ENCODE measurements at places on chromosomes 4 and X.

DNA sequence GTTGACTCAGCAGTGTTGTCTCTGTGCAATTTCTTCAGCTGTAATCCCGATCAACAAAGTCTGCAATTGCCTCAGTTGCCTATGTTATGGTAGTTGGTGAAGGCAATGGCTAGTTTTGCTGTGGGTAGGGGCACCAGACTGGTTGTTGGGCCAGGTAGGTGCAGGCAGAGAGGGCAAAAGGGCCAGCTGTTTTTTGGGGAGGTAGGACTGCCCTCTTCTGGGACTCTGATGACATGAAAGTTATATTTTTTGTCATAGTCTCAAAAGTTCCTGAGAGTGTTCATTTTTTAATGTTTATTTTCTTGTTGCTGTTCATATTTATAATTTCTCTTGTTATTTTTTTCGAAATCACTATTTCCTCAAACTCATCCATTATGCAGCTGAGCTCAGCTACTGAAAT, 25.1 kb downstream of the DCAF12L2 start:
- no peak for DNase-seq

DNA sequence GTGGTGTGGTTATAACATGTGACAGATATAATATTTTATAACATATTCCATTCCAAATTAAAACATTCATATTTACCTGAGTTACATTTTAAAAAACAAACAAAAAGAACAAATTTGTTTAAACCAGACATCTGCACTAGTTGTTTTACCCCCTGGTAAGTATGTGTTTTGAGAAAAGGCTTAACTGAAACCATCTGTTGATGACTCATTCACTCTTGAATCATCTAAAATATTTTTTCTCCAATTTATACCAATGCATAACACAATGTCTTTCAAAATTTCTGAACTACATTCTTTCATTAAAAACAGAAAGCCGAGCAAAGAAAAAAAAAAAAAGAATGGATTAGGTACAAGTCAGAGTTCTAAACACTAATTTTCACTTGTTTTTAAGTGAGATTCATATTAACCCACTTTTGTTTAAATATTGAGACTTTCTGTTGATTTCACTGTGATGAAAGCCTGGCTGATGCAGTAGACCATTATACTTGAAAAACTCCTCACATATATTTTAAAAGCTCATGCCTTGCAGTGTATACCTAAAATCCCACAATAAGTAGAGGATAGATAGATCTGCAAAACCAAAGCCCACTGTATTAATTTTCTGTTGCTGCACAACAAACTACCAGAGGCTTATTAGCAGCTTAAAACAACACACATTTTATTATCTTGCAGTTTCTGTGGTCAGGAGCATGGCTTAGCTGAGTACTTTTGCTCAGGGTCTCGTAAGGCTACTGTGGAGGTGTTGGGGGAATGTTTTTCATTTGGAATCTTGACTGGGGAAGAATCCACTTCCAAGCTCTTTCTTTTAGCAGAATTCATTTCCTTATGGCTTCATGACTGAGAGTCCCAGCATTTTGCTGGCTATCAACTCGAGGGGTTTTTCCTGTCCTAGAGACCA, 221.5 kb downstream of the PCDH18 start:
- no peak for DNase-seq

DNA sequence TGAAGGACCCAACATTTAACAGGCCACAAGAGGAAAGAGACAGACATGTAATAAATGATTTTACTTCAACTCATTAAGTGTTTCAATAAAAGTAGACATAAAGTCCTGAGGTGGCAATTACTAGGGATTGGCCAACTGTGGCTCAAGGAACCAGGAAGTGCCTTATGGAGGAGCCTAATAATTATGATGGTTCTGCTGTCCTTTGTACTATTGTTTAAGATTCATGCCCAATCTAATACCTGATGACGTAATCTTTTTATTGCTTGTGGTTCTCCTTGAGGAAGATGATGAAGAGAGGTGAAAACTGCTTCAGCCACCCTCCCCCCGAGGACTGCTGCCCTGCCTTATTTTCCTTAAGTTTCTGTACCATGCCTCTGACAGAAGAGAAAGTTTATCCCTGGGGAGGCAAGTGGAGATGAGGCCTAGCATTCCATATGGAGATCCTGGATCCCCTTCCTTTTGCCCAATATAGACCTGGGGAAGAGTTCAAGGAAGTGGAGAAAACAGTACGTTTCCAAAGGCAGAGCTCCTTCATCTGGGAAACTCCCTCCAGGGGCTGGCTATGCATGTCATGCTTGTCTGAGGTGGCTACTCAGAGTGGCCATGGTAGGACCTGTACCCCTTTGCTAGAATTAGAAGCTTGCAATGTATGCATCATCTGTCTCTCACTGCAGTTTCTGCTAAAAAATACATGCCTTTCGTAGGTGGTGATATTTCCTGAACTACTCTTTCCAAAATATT, 56.8 kb upstream of the FAT1 start:
- no peak for DNase-seq

- DNase-seq: no peak
These were observed 318.3 kb downstream of the ARHGAP24 start for GRCh38 chr4:85793233-85793585.

All from activated naive CD8-positive, alpha-beta T cell treated with anti-CD3 and anti-CD28 coated beads, Interleukin-2, amount 10 ng/mL, durations not matched to agents 7 days and 5 days (primary cell).